ENCODE measurements at places on chromosomes 13 and 19.

- no peak for DNase-seq
These were observed 642.4 kb upstream of the SGCG start for GRCh38 chr13:22538400-22538799.

GRCh38 chr13:47334173-47334572 is 437.3 kb upstream of the HTR2A start:
- DNase-seq, result no peak

- DNase-seq, result no peak
These were observed 61.8 kb upstream of the RANBP3 start for GRCh38 chr19:6039566-6040225.

- DNase-seq, result peak; percentile 91
These were observed 62.9 kb downstream of the DCT start for GRCh38 chr13:94416454-94417080.

DNA sequence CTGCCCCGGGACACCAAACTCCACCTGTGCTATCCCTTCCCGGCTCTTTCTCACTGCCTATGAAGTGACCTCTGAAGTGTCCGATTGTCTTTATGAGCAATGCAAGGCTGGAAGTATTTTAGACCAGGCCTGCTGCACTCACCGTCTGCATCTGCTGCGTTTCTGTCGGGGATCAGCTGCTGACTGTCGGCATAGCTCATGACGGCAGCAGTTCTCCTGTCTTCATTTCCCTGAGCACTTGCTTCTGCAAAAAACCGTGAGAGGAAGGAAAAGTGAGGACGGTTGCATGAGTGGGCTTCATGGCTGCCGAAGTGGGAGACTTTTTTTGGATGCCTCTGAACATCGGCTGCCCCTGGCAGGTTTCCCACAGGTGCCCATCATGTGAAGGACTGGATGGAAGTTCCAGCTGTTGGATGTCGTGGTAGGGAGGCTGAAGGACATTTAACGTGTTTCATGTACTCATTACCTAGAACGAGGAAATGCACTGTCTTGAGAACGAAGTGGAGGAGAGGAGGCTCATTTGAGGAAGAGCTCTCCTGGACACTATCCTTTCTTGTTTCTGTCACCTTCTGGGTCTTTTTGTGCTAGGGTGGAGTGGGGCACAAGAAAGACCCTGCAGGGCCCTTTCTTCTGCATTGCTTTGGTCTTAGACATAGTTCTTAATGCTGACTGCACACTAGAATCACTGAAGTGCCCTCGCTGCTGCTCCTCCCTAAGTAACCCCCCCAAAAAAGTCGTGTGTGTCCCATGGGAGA is 94.7 kb downstream of the RNASEH2B start:
- DNase-seq, result no peak

DNA sequence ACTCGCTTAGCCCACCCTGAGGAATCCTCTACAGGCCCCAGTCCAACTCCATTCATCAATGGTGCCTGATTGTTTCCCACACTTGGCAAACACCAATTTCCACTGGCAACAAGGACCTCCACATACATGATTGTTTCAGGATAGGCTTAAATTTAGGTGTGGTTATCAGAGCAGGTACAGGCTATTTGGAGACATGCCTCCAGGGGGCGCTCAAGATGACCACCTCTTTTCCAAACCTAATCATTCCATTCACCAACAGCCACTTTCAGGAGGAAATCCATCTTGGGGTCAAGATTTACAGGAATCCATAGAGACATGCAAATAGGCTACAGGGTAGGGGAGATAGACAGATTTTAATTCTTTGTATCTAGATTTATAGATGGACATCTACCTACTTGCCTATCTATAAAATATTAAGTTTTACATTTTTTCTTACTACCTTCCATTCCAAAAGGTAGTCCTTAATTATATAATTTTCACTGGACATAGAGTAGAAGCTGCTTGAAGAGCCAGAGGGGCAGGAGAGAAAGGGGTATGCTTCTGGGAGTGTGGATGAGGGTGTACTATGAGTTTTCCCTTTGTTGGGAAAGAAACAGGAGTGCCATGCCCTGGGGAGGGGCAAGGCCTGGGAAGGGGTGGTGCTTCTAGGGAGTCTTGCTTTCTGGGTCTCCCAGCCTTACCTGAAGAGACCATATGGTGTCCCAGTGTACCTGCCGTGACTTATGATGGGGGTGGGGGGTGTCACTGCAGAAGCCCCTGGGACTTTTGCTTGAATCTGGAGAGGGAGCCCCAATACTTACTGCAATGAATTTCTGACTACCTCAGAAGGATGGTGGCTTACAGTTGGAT is 14.1 kb upstream of the PCDH8 start:
- DNase-seq, result peak; percentile 46

DNA sequence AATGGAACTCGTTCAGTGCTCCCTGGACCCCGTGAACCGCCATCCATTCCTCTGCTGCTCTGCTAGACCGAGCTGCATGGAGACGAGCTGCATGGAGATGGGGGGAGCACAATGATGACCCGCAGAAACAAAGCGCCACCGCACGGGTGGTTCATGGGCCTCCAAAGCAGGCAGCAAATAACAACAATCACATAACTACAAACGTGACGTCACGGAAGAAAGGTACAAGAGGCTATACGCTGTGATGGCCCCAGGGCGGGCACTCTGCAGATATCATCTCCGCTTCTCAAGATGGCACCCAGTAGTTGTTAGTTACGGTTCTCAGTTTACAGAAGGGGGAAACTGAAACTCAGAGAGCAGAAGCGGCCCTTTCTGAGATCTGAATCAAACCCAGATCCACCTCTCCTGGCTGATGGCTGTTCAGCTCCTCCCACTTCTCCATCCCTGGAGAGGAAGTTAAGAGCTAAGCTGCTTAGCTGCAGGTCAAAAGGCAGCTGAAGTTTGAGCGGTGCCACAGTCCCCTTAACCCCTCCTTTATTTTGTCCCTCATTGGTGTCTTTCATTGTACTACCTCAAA is 1.7 kb downstream of the ATP13A1 start:
- DNase-seq, result no peak

DNA sequence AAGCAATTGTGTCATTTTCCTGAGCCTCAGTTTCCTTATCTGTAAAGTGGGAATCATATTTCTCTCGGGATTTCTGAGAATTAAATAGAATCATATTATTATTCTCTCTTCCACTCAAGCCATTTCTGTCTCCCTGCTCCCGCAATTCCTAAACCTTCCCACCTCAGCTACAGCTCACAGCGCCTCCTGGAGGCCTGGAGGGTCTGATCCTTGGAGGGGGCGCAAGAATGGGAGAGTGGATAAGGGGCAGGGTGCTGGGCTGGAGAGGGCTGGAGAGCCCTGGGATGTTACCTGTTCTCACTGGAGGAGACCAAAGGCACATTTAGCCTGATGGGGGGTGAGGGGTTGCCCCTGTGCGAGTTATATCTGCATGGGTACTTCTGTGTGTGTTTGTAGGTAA is 31.1 kb upstream of the CYP2S1 start:
- DNase-seq, result no peak

GRCh38 chr19:2544576-2545415 is 68.9 kb downstream of the GADD45B start:
- no peak for DNase-seq
